Astrocyte (in vitro differentiated cells and primary cell): ENCODE measurements at places on chromosomes 4 and X. TPM values are rescaled to one million over a fixed set of nuclear protein-coding genes. Genes with fewer than 3 reads are reported as not detected.

EDA2R gene
- 20.8 and 25.3 TPM in 2 replicates for total RNA-seq

XAGE1B gene
- total RNA-seq = not detected in 2 replicates

PCDH10 gene
- 9.1 and 12.5 TPM in 2 replicates for total RNA-seq

ADAMTS3 gene
- 4.2 TPM in 2 replicates for total RNA-seq

DGKQ gene
- 19.0 and 20.2 TPM in 2 replicates for total RNA-seq

DKC1 gene
- total RNA-seq = 52.0 and 60.5 TPM in 2 replicates

CENPI gene
- 3.1 and 5.0 TPM in 2 replicates for total RNA-seq

ADH7 gene
- not detected in 2 replicates for total RNA-seq

AFF2 gene
- total RNA-seq = 8.3 and 8.9 TPM in 2 replicates

ARMCX1 gene
- total RNA-seq = 17.9 and 20.1 TPM in 2 replicates

NDNF gene
- total RNA-seq = 0.19 and 0.34 TPM in 2 replicates

SSX4B gene
- total RNA-seq = not detected in 2 replicates

ARR3 gene
- total RNA-seq = not detected in 2 replicates

HGFAC gene
- 0.38 and 0.52 TPM in 2 replicates for total RNA-seq

CXCL6 gene
- total RNA-seq = 16.7 and 18.5 TPM in 2 replicates

FGFBP2 gene
- not detected in 2 replicates for total RNA-seq

CFAP299 gene
- not detected in 2 replicates for total RNA-seq

CT45A8 gene
- not detected in 2 replicates for total RNA-seq

DNA sequence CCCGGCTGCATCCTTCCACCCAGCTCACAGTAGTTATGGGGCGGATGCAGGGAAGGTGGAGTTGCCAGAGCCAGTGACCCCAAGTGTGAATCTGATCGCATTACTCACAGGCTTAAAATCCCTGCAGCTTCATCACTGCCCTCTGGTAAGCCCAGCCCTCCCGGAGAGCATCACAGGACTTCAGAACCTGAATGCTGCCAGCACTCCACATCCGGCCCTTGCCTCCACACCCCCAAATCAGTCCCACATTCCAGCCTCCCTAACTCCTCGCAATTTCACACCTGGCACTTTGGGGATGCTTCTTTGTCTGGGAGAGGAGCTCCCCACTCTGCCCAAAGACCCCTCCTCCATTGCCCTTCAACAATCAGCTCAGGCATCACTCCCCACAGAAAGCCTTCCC, 15.6 kb downstream of the RASL11B start:
- no peak overlapping the region for H3K27ac ChIP-seq
- no peak overlapping the region for H3K4me3 ChIP-seq
- no peaks in the 10 kb centered on the region for H3K36me3 ChIP-seq
- no peaks in the 10 kb centered on the region for H3K27me3 ChIP-seq
- H3K4me1 ChIP-seq = no peaks in the 10 kb centered on the region

DNA sequence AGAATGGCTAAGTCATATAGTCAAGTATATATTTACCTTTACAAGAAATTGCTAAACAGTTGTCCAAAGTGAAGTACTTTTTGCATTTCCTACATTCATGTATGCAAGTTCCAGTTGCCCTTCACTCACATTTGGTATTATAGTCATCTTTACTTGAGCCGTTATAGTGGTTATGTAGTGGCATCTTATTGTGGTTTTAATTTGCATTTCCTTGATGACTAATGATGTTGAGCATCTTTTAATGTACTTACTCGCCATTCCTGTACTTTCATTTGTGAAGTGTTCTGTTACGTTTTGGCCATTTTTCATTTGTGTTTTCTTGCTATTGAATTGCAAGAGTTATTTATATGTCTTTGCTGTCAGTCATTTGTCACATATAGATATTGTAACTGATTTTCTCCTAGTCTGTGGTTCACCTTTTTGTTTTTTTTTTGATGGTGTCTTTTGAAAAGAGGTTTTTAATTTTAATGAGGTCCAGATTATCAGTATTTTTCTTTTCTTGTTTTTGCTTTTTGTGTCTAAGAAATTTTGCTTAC, 27.6 kb downstream of the ARFIP1 start:
- H3K4me3 ChIP-seq = peak overlapping the region; percentile 6
- no peaks in the 10 kb centered on the region for H3K27me3 ChIP-seq
- no peaks in the 10 kb centered on the region for H3K4me1 ChIP-seq
- no peak overlapping the region for H3K27ac ChIP-seq

- peaks cover 11% of the 10 kb centered on the region for H3K4me1 ChIP-seq
- peak; percentile 79 for DNase-seq
- no peak overlapping the region for H3K4me3 ChIP-seq
- H3K27me3 ChIP-seq = no peaks in the 10 kb centered on the region
Observed at GRCh38 chr4:74418063-74418670, 26.8 kb upstream of the AREG start.

DNA sequence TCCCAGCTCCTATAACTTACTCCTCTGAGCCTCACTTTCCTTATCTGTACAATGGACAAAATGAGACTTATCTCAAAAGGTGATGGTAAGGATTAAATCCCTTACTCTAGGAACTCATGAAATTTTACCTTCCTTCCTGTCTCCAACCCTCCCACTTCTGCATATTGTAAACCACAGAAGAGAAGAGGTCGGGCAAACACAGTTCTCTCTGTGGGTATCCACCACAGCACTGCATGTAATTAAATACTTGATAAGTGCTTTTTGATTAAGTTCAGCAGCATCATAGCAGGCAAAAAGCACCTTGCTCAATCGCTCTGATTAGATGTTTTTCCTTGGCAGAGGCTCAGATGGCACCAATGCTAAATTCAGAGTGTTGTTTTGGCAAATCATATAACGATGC, 17.3 kb upstream of the TMEM192 start:
- no peak overlapping the region for H3K4me3 ChIP-seq
- no peaks in the 10 kb centered on the region for H3K27me3 ChIP-seq
- DNase-seq = no peak

DNA sequence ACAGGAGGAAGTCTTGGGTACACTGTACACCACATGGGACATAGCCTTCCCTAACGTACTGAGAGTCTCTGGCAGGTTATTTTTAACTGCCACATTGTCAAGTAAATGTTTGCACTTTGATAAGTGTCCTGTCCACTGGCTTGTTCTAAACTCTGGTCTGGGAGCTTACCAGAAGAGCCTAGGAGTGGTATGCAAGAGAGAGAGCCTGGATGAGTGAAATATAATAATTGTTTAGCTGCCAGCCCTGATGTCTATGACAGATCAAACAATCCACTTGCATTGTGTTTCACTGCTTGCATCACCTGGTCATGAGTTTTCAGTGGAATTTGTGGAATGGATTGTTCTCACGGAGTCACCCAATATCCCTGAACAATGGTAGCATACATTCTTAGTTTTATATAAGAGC, 91.6 kb downstream of the SHROOM3 start:
- H3K27me3 ChIP-seq = no peaks in the 10 kb centered on the region
- no peak overlapping the region for H3K27ac ChIP-seq
- no peaks in the 10 kb centered on the region for H3K4me1 ChIP-seq
- DNase-seq = peak; percentile 79
- H3K4me3 ChIP-seq = no peak overlapping the region

DNA sequence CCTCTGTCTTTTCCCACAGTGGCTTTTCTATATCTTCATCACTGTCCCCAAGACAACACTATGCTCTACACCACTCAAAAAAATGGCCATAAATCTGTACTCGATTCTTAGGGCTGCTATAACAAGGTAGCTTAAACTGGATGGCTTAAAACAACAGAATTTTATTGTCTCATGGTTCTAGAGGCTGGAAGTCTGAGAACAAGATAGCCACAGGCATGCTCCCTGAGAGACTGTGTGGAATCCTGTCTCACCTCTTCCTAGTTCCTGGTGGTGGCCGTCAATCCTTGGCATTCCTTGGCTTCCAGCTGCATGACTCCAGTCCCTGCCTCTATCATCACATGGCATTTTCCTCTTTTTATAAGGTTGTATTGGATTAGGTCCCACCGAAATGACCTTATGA, 70.7 kb upstream of the DCLK2 start:
- H3K4me1 ChIP-seq = peaks cover 37% of the 10 kb centered on the region
- peak overlapping the region; percentile 59 for H3K27ac ChIP-seq
- no peaks in the 10 kb centered on the region for H3K27me3 ChIP-seq
- no peaks in the 10 kb centered on the region for H3K36me3 ChIP-seq

GRCh38 chr4:39548425-39549067, 21.3 kb upstream of the UGDH start:
- no peaks in the 10 kb centered on the region for H3K36me3 ChIP-seq
- no peaks in the 10 kb centered on the region for H3K27me3 ChIP-seq
- H3K4me1 ChIP-seq = no peaks in the 10 kb centered on the region

- no peak overlapping the region for H3K27ac ChIP-seq
- DNase-seq = no peak
- no peak overlapping the region for H3K4me3 ChIP-seq
Observed at GRCh38 chr4:173797296-173797695, 267.3 kb upstream of the HAND2 start.

DNA sequence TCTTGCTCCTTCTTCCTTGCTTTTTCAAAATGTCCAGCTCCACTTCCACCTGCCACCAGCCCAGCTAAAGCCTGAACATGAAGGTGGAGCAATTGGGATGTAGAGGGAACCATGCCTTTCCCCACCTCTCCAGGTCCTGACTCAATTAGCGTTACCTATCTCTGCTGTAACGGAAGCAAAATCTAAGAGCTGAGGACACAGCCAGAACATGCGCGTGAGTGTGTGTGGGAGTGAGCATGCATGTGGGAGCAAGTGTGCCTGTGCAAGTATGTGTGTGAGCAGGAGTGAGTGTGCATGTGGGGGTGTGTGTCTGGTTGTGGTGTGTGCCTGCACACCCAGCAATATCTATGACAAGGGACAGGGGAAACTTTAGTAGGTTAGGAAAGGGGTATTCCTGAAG, 364.5 kb downstream of the MID1IP1 start:
- no peaks in the 10 kb centered on the region for H3K4me1 ChIP-seq
- no peak for DNase-seq

DNA sequence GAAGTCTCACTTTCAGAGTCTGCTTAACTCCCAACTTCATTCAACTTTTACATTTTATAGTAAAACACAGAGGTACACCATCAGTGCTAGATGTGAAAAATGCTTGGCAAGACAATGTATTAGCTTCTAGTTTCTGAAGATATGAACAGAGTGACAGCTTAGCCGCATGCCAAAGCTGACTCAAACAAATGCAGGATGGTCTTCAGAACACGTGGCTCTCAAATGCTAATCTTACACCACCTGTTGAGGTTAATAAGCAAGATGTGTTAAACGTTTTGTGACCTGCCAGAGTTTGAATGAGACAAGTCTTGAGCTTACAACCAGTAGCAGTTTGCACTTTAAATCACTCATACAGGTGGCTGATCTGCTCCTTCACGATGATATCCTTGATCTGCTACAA, 18.9 kb upstream of the GPM6B start:
- H3K4me1 ChIP-seq = peaks cover 4% of the 10 kb centered on the region
- H3K36me3 ChIP-seq = no peaks in the 10 kb centered on the region
- no peaks in the 10 kb centered on the region for H3K27me3 ChIP-seq
- H3K4me3 ChIP-seq = no peak overlapping the region
- no peak for DNase-seq

DNA sequence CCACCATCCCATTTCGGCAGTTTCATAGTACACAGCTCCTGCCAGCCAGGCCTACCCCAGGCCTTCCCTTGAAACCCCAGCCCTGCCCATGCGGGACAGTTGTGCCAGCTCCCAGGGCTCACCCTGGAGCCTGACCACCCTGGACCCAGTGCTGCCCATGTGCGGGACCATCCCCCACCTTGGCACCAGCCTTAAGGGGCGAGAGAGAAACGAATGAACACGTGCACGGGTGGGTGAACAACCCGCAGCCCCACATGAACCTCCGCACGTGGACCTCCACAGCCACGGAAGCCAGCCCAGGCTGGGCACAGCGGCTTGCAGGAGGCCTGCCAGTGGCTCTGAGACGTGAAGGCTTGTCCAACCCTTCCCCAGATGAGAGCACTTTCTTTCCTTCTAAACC, 76.0 kb upstream of the MXD4 start:
- peaks cover 12% of the 10 kb centered on the region for H3K27me3 ChIP-seq
- H3K4me1 ChIP-seq = peaks cover 5% of the 10 kb centered on the region
- H3K36me3 ChIP-seq = no peaks in the 10 kb centered on the region
- no peak overlapping the region for H3K4me3 ChIP-seq
- DNase-seq = no peak

GRCh38 chrX:7155163-7155562, 7.2 kb upstream of the PUDP start:
- no peak overlapping the region for H3K27ac ChIP-seq
- no peaks in the 10 kb centered on the region for H3K27me3 ChIP-seq
- no peaks in the 10 kb centered on the region for H3K4me1 ChIP-seq

GRCh38 chr4:143215873-143216272, 31.2 kb downstream of the USP38 start:
- no peak for DNase-seq
- no peak overlapping the region for H3K27ac ChIP-seq
- H3K4me3 ChIP-seq = no peak overlapping the region
- H3K27me3 ChIP-seq = no peaks in the 10 kb centered on the region

DNA sequence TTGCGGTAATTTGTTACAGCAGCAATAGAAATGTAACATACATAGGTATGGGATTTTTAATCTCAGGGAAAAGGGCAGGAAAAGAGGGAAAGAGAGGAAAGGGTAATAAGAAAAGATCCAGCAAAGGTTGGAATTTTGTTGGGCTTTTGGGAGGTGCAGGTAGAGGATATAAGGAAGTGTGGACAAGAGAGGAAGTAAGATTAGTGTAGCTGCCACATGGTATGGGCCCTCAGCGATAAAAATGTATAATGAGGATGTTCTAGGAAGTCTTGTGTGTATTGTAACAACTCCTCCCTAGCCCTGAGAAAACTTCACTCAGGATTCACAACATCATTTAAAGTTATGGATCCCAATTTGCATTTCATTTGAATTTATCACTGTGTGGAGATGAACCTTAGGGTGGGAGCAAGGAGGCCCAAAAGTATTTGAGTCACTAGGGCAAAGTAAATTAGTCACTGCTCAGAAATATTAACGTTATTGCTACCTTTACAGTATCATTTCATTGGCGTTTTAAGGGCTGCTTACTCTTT, 2.8 kb upstream of the IL21 start:
- no peak for DNase-seq
- no peak overlapping the region for H3K27ac ChIP-seq
- H3K36me3 ChIP-seq = no peaks in the 10 kb centered on the region
- no peaks in the 10 kb centered on the region for H3K27me3 ChIP-seq
- no peaks in the 10 kb centered on the region for H3K4me1 ChIP-seq
- H3K4me3 ChIP-seq = no peak overlapping the region

DNA sequence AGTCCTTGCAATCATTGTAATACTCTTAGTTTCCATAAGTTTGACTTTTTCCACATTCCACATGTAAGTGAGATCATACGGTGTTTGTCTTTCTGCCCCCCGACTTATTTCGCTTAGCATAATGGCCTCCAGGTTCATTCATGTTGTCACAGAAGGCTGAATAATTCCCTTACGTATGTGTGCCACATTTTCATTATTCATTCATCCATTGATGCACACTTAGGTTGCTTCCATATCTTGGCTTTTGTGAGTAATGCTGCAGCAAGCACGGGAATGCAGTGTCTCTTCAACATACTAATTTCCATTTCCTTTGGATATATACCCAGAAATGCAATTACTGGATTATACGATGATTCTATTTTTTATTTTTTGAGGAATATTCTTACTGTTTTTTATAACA, 22.0 kb upstream of the VEGFC start:
- no peaks in the 10 kb centered on the region for H3K36me3 ChIP-seq
- peak overlapping the region; percentile 9 for H3K4me3 ChIP-seq
- peak overlapping the region; percentile 61 for H3K27ac ChIP-seq
- H3K27me3 ChIP-seq = no peaks in the 10 kb centered on the region
- peak; percentile 95 for DNase-seq

- H3K4me3 ChIP-seq = no peak overlapping the region
- no peak for DNase-seq
- H3K4me1 ChIP-seq = no peaks in the 10 kb centered on the region
- no peaks in the 10 kb centered on the region for H3K27me3 ChIP-seq
- H3K27ac ChIP-seq = no peak overlapping the region
- no peaks in the 10 kb centered on the region for H3K36me3 ChIP-seq
Observed at GRCh38 chrX:1178580-1179057, 33.8 kb downstream of the CRLF2 start.
